Activated T-cell treated with anti-CD3 and anti-CD28 coated beads, Interleukin-2, amount 50 U/mL, for 72 hours (primary cell): ENCODE measurements at places on chromosomes 1 and 21. TPM values are rescaled to one million over a fixed set of nuclear protein-coding genes. Genes with fewer than 3 reads are reported as not detected.

The KDF1 gene
- total RNA-seq = 1.1 TPM

The PRMT6 gene
- 7.1 TPM for total RNA-seq

The CD48 gene
- 215 TPM for total RNA-seq

The ZNF683 gene
- total RNA-seq = 0.25 TPM

The KLF17 gene
- not detected for total RNA-seq

The MYBPH gene
- total RNA-seq = not detected

The ZBTB18 gene
- total RNA-seq = 10.3 TPM

The IFI44L gene
- total RNA-seq = 62.5 TPM

The PADI1 gene
- total RNA-seq = not detected

The C1orf159 gene
- total RNA-seq = 18.0 TPM

The KRTAP21-2 gene
- not detected for total RNA-seq

The YBX1 gene
- total RNA-seq = 486 TPM

The RO60 gene
- total RNA-seq = 96.6 TPM

The UBL4B gene
- not detected for total RNA-seq

The ZBTB8A gene
- total RNA-seq = 0.56 TPM

The NUP210L gene
- total RNA-seq = 0.14 TPM

- H3K4me1 ChIP-seq = no peaks in the 10 kb centered on the region
- no peaks in the 10 kb centered on the region for H3K36me3 ChIP-seq
- no peak overlapping the region for H3K4me3 ChIP-seq
- no peaks in the 10 kb centered on the region for H3K27me3 ChIP-seq
These were observed 281.8 kb downstream of the VAV3 start for GRCh38 chr1:107683191-107683657.

DNA sequence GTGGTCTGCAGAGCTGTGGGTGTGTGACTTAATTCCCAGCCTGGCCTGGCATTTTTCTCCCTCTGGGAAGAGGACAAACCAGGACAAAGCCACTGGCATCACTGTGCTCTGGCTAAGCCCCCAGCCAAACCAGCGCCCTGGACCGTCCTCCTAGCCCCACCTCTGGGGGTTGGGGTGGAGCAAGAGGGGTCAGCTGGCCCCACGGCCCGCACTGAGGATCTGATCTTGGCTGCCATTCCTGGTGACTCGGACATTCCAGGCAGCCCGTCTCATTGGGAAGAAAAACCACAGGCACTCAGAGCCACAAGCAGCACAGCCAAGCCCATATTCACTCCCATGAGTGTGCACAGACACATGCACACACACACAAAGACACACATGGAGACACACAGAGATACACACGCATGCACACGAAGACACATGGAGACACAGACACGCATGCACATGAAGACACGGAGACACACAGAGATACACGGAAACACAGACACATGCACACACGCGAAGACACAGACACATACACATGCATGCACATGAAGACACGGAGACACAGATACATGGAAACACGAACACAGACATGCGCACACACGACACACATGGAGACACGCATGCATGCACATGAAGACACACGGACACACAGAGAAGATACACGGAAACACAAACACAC is 2.3 kb upstream of the MXRA8 start:
- no peak overlapping the region for H3K4me3 ChIP-seq
- H3K27me3 ChIP-seq = no peaks in the 10 kb centered on the region
- no peaks in the 10 kb centered on the region for H3K36me3 ChIP-seq
- H3K27ac ChIP-seq = no peak overlapping the region

- H3K36me3 ChIP-seq = peaks cover 39% of the 10 kb centered on the region
- peak within 1 kb of the TSS; percentile 93 for H3K4me3 ChIP-seq
- no peaks in the 10 kb centered on the region for H3K27me3 ChIP-seq
- DNase-seq = peak; percentile 95
These were observed at the start of gene SH2D2A for GRCh38 chr1:156816561-156817328. SH2D2A (minus strand) TSS chr1:156816848; CDS start chr1:156816708, 140 bp downstream.

DNA sequence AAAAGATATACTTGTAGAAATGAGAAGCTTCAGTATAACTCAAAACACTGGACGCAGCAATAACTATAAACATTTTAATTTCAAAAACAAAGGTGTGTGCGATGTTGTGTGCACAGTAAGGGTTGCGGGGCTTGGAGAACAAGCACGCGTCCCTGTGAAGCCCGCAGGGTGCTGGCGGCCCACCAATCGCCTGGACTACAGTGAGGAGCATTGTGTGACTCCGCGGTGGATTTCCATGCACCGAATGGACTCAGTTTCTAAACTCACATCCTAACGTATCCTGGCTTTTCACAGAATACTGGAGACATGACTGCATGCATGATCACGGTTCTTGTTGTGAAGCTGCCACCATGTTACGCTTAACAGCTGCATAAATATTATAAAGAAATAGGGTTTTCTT is 33.0 kb downstream of the NTPCR start:
- H3K4me1 ChIP-seq = peaks cover 7% of the 10 kb centered on the region
- no peak overlapping the region for H3K27ac ChIP-seq
- H3K4me3 ChIP-seq = no peak overlapping the region
- no peaks in the 10 kb centered on the region for H3K27me3 ChIP-seq

DNA sequence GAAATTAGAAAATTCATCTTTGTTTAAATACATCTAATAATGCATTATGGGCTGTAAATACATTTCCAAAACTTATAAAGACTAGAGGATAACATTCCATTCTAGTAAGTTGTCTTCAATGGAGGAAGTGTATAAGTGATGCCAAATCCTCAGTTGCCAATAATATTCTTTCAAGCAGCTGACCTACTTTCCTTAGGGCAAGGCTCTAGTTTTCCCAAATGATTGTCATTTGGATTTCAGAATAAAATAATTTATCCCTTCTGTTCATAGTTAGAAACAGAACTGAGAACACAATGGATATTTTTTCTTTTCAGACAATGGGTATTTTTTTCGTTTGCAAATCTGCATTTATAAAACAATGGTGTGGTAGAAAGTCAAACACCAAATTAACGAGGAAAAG is 354.9 kb upstream of the ADAMTS5 start:
- H3K4me3 ChIP-seq = no peak overlapping the region
- DNase-seq = no peak
- H3K36me3 ChIP-seq = no peaks in the 10 kb centered on the region
- no peaks in the 10 kb centered on the region for H3K4me1 ChIP-seq

DNA sequence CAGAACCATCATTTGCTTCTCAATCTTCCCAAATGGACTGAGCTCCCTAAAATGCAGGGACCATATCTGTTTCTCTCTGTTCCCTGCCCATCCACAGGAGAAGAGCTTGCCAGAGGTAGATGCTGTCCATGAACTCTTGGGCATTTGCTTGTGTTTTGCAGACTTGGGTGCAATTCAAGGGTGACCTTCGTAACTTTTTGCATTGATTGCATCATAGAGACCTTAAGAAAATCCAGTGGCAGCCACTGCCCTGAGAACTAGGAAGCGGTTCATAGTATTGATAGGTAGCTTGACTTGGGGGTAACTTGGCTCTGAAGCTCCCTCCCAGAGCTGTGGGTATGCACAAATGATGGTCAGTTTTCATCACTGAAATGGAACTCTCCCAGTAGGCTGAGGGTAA is 34.3 kb upstream of the EDEM3 start:
- peaks cover 4% of the 10 kb centered on the region for H3K36me3 ChIP-seq
- DNase-seq = no peak
- H3K27me3 ChIP-seq = no peaks in the 10 kb centered on the region
- no peak overlapping the region for H3K27ac ChIP-seq

DNA sequence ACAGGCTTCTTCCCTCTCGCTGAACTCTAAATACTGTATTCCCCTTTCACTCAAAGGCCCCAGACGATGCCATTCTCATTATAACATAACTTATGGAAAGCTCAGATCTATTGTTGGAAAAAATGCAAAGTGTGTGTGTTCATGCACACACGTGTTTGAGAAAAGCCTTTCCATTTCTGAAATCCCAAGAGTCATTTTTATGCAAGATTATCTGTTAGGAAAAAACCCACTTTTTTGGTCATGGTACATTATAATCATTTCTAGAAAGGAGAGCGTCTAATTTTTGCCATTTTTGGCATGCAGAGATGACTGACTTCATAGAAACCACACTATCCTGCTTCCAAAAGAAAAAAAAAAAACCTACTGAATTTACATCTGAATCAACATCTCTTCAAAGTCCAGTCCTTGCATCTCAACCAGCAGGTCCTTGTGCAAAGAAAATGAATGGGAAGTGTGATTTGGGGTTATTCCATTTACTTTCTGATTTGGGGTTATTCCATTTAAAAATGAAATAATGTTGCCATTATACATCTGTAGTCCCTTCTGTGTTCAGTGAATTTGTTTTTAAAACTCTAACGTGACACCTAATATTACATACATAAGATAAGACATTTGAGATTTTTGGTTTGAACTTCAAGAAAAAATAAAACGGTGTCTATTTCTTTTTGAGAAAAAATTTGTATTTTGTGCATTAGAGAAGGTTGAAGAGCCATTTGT is 150.3 kb downstream of the DHRS3 start:
- no peaks in the 10 kb centered on the region for H3K27me3 ChIP-seq
- peaks cover 64% of the 10 kb centered on the region for H3K4me1 ChIP-seq
- peak overlapping the region; percentile 68 for H3K4me3 ChIP-seq
- H3K36me3 ChIP-seq = peaks cover 12% of the 10 kb centered on the region
- no peak for DNase-seq

DNA sequence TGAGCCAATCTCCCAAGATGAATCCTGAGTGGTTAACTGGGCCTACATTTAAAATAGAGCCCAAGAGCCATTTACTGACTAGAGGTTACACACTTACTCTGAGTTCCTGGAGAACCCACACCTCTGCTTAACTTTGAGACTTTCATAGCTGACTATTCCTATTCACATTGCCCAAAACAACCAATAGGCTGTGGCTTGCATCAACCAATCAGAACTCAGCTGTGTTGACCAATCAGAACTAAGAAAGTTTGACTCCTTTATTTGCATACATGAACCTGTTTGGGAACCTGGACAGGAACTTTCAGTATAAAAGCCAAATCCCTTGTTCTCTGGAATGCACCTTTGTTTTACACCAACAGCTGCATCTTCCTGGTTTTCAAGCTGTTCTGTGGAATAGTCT is 9.5 kb downstream of the ZSWIM5 start:
- H3K27ac ChIP-seq = no peak overlapping the region
- H3K4me1 ChIP-seq = no peaks in the 10 kb centered on the region
- H3K27me3 ChIP-seq = no peaks in the 10 kb centered on the region
- no peaks in the 10 kb centered on the region for H3K36me3 ChIP-seq
- DNase-seq = no peak
- H3K4me3 ChIP-seq = no peak overlapping the region

- DNase-seq = no peak
- peaks cover 32% of the 10 kb centered on the region for H3K27me3 ChIP-seq
- no peak overlapping the region for H3K27ac ChIP-seq
- no peaks in the 10 kb centered on the region for H3K4me1 ChIP-seq
- H3K4me3 ChIP-seq = no peak overlapping the region
These were observed 30.6 kb downstream of the FYB2 start for GRCh38 chr1:56788588-56788987.

- H3K36me3 ChIP-seq = no peaks in the 10 kb centered on the region
- H3K27ac ChIP-seq = no peak overlapping the region
- H3K4me3 ChIP-seq = no peak overlapping the region
- H3K27me3 ChIP-seq = peaks cover 13% of the 10 kb centered on the region
- peaks cover 8% of the 10 kb centered on the region for H3K4me1 ChIP-seq
These were observed 15.3 kb upstream of the COX20 start for GRCh38 chr1:244820131-244820530.

DNA sequence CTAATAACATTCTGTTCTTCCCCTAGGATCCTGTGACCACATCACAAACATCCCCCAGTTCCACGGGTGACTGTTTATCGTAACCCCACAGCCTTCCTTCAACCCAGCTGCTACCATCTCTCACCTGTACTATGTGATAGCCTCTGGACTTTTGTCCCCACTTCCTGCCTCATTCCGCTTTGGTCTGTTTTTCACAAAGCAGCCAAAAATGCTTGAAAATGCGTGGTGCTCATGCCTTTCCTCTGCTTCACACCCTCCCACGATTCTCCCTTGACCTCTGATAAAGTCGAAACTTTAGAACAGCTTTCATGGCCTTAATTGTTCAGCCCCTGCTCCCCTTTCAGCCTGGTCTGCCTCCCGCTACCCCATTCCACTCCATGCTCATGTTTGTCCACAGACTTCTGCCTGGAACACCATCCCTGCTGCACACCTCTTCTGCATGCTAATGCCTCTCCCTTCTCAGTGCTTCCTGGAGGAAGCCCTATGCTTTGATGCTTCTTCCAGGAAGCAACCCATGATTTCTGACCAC is 165.6 kb downstream of the PLPP3 start:
- H3K36me3 ChIP-seq = no peaks in the 10 kb centered on the region
- no peaks in the 10 kb centered on the region for H3K27me3 ChIP-seq
- DNase-seq = no peak
- H3K4me3 ChIP-seq = no peak overlapping the region
- no peaks in the 10 kb centered on the region for H3K4me1 ChIP-seq

DNA sequence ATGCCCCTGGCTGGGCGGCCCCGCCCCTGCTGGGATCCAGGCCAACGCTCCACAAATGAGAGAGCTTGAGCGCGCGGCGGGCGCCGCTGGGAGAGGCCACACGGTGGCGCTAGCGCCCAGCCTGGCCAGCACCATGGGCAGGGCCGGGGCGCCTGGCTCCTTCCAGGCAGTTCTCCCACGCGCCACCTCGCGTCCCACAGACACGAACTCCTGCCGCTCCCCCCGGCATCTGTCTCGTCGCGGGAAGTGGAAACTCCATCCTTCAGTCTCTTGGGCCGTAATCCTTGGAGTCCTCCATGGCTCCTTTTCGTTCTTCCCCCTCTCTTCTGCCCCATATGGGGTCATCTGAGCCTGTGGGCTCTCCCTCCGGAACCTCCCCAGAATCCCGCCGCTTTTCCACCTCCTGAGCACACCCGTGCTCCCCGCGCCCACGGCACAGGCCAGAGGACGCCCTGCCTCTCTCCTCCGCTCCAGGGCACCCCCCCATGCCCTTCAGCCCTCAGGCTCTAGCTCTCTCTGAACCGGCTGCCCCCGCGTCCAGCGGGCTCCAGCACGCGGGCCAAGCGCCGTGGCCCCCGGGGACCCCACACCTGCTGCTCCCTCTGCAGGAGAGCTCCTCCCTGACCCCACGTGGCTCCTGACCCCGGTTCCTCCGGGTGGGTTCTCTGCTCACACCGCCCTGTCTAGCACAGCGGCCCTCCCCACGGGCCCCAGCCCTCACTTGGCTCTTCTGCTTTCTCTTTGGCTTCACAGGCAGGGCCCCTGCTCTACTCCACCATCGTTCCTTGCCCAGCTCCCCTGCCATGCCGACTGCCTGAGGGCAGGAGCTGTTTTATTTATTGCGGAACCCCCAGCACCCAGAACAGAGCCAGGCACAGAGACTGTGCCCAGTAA is 31.9 kb upstream of the EDN2 start:
- H3K27ac ChIP-seq = no peak overlapping the region
- H3K27me3 ChIP-seq = no peaks in the 10 kb centered on the region
- H3K4me1 ChIP-seq = peaks cover 6% of the 10 kb centered on the region
- DNase-seq = peak; percentile 73
- peaks cover 13% of the 10 kb centered on the region for H3K36me3 ChIP-seq

GRCh38 chr1:111419037-111419436 is 8.5 kb downstream of the OVGP1 start:
- no peak overlapping the region for H3K27ac ChIP-seq
- DNase-seq = no peak
- H3K4me1 ChIP-seq = no peaks in the 10 kb centered on the region
- H3K27me3 ChIP-seq = no peaks in the 10 kb centered on the region
- no peaks in the 10 kb centered on the region for H3K36me3 ChIP-seq
